DMS 273 treated with DMSO at 0.1 percent for 48 hours (cell line): ENCODE measurements at places on chromosomes 6 and 20.

DNA sequence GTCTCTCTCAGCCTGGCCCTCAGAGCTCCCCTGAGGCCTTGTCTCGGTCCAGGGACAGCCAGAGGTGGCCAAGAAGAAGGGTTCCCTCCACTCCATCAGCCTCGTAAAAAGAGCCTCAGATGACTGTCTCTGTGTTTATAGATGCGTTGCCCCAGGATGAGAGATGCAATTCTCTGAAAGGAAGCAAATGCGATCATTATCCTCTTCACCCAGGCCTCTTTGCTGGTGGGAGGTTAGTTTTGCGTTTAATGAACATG is 90.4 kb downstream of the YTHDF1 start:
- DNase-seq, result no peak

DNA sequence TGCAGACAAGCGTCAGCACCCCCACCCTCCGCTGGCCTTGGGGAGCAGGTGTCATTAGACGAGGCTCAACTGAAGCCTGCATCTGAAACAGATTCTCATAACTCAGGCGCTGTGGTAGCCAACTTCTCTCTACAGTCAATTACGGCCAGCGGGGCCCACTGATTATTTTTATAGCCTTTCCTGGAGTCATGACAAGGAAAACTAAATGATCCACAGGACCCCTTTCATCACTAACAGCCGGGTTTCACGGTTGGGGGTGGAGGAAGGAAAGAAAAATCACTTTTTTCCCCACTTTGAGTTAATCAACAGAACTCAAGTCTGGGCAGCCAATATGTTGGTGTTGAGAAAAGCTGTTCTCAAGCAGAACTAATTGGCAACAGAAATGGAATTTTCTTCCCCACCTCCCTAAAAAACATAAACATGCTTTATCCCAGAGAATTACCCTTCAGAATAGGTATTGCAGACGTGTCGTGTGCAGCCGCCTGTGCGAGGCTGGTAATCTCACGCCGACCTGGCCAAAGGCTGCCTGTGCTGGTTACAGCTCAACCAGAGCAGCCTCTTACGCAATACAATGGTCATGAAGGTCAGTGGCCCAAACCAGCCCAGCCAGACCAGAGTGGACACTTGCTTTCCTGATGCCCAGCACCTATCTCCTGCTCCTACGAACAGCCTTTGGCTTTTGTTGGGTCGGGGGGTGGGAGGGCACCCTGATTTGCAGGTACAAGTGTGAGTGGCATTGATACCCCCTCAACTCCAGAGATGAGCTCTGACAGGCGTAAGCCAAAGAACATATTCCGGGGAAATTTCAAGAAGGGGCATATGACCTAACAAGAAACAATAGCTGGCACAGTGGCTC is 11.0 kb downstream of the RIPOR3 start:
- no peak for DNase-seq

- no peak for DNase-seq
Measured at GRCh38 chr20:36441416-36441815, 99.9 kb upstream of the MYL9 start.

- no peak for DNase-seq
Measured at GRCh38 chr6:166757232-166758135, 130.4 kb upstream of the RPS6KA2 start.

GRCh38 chr6:112305795-112306564 is 41.1 kb upstream of the RFPL4B start:
- no peak for DNase-seq

GRCh38 chr6:130161683-130162404 is 60.9 kb downstream of the SAMD3 start:
- no peak for DNase-seq

DNA sequence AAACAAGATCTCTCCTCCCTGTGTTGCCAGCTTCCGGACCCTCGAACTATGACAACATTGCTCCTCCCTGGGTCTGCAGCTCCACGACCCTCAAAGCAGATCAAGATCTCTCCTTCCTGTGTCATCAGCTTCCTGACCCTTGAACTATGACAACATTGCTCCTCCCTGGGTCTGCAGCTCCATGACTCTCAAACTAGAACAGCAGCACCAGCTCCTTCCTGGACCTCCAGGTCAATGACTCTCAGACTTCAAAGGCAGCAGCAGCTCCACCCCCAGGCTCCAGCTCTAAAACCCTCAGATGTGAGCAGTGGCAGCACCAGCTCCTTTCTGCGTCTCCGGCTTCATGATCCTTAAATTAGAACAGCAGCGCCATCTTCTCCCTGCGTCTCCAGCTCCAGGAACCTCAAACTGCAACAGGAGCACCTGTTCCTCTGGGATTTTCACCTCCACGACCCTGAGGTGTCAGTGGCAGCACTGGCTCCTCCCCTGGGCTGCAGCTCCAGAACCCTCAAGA is 341.0 kb upstream of the SULF2 start:
- DNase-seq, result no peak

DNA sequence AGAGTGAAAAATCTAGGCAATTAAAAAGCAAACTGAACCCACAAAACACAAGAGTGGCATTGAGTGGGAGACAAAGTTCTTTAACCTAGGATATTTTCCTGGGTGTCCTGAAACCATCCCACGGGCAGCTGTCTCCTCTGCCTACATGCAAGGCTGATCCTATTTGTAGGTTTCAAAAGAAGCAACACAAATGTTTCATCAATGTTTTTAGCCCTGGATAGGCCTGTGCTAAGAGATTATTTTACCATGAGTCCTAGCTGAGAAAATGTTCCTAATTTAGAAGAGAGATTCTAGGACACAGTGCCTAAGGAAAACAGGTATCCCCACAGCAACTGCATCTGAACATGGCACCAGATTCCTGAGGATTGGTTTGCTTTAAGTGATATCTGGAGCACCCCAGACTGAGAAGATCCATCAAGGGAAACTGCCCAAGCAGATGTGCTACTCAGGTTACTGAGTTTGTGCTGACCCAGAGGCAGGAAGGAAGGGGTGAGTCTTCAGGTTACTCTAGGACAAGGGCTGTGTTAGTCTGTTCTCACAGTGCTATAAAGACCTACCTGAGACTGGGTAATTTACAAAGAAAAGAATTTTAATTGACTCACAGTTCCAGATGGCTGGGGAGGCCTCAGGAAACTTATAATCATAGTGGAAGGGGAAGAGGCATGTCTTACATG is 111.6 kb upstream of the UST start:
- no peak for DNase-seq

- DNase-seq, result no peak
Measured at GRCh38 chr6:4664117-4664626, 112.0 kb upstream of the CDYL start.

DNA sequence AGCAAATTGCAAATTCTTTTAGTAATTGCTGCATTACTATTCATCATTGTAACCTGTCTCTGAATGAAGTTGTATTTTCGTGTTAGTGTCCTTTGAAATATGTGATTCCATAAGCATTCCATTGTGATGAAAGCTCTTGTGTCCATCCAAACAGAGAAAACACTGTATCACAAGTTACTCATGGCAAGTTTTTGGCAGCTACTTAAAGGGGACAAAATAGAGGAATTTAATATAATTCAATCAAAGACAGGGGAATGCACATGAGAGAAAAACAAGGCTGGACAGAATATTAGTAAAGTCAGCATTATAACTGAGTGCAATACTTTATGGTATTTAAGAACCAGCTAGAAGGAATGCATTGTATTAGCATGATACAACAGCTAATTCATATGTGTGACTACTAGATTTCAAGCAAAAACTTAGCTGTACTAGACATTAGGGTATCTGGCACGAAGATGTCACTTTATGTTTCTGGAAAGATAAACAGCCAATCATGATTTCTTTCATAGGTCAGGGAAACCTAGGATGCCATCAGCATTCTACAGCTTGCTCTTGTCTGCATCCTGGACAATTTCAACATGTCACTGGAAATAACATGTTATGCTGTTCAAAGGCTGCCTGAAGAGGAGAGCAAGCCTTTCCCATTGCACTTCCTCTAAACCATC is 270.6 kb upstream of the MARCKS start:
- DNase-seq, result no peak
